ENCODE measurements at places on chromosomes 3 and 15.

GRCh38 chr15:38705436-38706219, 141.0 kb upstream of the RASGRP1 start:
- no peak for DNase-seq

GRCh38 chr3:25021816-25022215, 406.2 kb upstream of the RARB start:
- DNase-seq: no peak

DNA sequence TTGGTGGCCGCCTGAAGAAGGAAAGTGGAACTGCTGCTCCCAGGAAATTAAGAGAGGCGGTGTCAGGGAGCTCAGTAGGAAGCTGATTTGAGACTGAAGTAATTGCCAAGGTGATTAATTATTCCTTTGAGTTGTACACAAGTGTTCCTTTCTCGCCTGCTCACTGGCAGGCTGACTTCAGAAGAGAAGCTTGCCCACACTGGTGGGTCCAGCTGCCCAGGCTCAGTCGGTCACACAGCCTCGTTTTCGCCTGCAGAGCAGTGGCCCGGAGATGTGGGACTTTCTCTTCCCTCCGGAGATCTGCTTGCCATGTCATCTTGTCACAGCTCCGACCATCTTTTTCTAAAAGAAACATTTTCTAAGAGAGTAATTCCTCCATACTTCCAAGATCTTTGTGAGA, 478.0 kb downstream of the MCTP2 start:
- no peak for DNase-seq

GRCh38 chr3:21054064-21054463, 696.9 kb downstream of the ZNF385D start:
- DNase-seq: no peak

GRCh38 chr3:186921578-186921977, 8.7 kb upstream of the ST6GAL1 start:
- DNase-seq: no peak

DNA sequence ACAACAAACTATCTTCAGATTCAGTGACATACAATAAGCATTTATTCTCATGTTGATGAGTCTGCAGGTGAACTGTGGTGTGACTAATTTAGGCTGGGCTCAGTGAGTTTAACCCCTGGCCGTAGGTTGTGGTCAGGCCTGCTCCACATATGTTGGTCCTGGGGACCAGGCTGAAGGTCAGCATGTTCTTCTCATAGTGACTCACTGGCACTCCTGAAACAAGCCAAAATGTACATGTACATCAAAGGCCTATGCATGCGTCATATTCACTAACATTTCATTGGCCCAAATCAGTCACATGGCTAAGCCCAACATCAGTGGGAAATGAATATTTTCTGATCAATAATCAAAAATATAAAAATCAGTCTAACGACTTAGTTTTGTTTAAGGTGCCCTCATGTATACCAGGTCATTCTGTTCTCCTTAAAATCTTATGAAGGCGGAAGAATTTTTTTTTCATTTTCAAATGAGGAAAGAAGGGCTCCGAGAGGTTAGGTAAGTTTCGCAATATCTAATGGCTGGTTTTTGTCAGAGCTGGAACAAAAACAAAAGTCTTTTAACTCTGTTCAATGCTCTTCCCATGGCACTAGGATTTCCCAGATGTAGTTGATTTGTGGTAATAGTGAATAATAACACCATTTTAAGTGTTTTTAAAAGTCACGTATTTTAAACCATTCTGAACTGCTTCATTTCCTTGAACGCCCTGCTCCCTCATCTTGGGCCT, 148.5 kb downstream of the MFSD1 start:
- DNase-seq: no peak

GRCh38 chr15:69265347-69265955, 33.3 kb upstream of the PAQR5 start:
- DNase-seq: no peak

- DNase-seq: no peak
Measured at GRCh38 chr3:168322941-168323340, 227.2 kb upstream of the GOLIM4 start.

GRCh38 chr3:70400194-70400593, 87.8 kb upstream of the MDFIC2 start:
- no peak for DNase-seq

DNA sequence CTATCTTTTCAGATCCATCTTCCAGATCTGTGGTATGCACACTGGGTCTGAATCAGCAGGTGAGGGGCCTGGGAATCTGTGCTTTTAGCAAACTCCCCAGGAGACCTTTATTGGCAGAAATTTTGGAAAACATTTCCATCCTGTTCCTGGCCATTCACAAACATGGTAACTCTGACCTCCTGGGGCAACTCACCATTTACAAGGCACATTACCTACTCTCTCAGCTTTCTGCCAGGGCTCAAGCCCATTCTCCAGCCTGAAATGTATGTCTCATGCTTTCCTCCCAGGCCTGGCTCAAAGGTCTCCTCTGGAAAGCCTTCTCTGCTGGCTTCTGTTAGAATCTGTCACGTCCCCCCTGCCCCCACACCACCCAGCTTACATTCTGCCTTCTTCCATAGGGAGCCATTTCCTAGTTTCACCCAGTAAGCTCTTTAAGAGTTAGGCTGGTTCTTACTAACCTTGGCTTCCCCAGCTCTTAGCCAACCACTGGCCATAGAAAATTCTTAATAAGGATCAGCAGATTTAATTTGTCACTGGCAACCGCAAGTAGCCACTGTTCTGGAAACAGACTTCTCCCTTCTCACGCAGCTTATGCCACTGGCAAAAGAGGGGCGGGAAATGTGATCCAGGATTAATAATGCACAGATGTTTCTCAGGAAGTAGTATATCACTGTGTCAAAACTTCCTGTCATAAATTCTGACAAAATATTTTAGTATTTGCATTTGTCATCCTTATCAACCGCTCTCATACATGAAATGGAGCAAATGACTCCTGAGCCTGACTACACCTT, 55.0 kb downstream of the RORA start:
- DNase-seq: no peak

DNA sequence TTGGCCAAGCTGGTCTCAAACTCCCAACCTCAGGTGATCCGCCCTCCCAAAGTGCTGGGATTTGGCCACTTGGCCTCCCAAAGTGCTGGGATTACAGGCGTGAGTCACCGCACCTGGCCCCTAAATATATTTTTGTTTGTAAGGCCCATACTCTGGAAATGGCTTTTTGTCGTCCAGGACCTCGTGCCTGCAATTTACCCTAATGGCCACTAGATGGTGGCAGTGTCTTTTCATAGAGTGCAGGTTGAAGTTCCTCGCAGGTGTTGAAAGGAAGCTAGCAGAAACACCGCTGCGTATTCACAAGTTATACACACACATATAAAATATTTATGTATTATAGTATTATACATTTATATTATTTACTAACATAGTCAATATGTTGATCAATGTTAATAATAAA, 97.2 kb downstream of the LRTM1 start:
- DNase-seq: no peak

DNA sequence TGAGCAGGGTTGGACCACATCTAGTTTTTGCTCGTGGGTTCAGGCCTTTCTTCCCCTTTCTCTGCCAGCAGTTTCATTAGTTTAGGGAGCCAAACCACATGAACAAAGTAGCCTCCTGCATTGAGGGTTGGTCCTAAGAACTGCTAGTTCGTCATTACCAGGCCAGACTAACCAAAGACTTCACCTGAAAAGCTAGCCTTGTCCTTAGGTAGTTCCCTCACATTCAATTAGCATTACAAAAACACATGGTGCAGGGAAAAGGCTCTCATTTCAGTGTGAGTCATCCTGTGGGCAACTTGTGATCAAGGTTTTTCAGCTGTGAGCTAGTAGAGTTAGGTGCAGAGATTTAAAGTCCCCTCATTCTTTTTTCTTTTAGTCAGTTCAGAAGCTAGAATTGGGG, 279.3 kb upstream of the CTNNB1 start:
- DNase-seq: no peak

GRCh38 chr3:94256888-94257813, 194.3 kb downstream of the NSUN3 start:
- no peak for DNase-seq

DNA sequence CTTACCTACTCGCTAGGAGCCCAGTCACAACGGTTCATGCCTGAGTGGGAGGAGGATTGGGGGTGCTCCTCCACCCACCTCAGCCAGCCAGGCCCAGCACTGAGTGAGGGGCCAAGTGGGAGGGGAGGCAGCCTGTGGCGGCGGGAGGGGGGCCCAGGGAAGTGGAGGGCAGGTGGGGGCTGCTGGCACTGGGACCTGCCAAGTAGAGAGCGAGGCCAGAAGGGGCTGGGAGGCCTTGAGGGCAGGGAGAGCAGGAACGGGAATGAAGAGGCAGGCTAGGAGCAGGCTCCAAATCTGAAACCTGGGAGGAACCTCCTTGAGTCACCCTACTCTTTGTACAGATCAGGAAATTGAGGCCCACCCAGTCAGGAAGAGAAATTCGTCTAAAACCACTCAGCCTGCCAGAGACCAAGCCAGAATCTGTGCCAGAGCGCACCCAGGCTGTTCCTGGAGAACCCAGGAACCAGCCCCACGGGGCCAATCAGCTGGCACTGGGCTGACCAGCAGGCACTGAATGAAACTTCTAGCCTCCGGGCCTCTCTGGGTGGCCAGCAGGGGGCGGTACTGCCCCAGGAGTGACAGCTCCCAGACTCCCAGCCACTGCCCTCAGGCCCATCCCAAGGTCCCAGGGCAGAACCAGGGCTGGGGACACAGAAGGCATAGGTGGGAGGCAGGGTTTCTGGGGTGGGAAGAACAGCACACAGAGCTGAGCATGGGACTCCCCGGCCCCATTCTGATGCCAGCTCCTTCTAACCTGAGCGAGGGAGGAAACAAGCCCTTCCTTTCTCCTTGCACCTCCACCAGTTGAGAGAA, 14.8 kb upstream of the CYP11A1 start:
- peak; percentile 66 for DNase-seq

DNA sequence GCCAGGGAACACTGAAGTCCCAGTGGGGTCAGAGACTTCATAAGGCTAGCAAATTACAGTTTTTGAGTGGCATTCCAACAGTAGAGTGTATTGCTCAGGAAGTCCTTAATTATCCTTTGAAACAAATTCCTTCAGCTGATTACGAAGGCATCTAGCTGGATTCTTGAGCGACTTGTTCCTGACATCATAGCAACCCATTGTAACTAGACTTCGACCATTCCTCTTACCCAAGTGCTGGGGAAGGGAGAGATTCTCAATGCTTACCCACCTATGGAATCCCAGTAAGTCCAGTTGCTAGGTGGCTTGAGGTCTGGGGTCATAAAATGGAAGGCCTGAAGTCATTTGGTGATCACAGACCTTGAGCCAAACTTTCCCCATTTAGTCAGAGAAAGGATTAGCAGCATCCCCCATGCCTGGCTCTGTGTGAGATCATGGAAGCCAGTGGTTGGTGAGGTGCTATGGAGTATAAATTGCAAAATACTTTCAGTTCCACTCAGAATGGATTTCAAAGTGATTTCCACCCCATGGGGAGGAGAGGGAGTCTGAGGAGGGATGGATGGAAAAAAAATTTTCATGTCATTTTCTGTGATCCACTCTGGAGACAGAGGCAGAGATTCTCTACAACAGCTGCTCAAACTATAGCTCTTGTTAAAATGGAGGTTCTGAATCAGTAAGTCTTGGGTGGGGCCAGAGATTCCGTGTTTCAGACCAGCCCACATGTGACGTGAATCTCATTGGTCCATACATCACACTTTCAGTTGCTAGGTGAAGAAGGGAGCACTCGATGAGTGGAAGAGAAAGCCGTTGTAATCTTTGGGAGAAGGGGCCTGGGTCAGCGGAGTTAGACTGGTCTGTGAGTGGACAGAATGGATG, 45.7 kb downstream of the CD86 start:
- no peak for DNase-seq

- DNase-seq: no peak
Measured at GRCh38 chr15:49242820-49243219, 72.8 kb downstream of the GALK2 start.

GRCh38 chr3:153599685-153600084, 437.7 kb downstream of the RAP2B start:
- DNase-seq: no peak

DNA sequence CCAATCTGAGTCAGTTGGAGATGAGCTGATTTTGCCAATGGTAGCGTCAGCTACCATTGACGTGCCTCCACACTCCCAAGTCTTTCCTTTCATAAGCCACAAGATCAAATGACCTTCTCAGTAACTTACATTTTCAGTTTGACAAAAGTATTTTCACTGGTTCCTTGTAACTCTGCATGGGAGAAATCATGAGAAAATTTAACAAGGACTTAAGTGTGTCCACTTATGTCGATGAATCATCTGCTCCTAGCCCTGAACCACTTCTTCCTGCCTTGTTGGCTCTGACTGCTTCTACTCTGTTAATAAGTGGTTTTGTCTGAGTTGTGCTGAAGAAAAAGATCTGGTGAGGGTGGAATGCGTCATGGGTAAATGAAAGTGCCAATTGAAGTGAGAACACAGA, 101.2 kb downstream of the NFKBIZ start:
- no peak for DNase-seq

DNA sequence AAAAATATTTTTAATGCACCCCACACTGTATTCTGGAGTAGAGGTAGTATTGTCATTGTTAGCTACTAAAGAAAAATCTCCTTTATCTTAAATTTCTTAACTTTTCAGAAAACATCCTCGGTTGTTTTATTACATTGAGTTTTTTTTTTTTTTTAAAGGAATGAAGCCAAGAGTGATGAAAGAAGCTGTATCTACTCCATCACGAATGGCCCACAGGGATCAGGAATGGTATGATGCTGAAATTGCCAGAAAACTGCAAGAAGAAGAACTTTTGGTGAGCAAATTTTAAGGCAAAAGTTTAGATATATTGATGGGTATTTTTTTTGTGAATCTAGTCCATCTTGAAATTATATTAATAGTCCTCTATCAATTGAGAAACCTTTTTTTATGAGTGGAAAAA, 49.7 kb upstream of the UTS2B start:
- no peak for DNase-seq

GRCh38 chr15:67472957-67473356, 48.0 kb upstream of the C15orf61 start:
- no peak for DNase-seq

DNA sequence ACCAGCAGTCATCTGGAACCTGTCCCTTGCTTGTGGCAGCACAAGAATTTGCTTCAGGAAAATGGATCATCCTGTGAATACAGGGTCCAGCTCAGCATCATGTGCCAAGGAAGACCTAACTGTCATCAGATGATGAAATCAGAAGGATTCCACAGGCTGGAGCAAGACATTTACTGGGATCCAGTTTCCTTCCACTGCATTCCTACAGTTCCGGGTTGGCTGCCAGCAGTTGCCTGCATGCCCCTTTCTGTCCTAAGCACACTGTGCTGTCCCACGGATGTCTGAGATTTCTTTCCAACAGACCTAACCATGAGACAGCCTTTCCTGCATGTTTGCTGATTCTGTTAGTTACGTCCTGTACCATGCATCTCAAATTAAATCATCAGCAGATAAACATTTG, 140.7 kb downstream of the IMPG2 start:
- no peak for DNase-seq

- no peak for DNase-seq
Measured at GRCh38 chr3:196063971-196064370, 17.9 kb downstream of the TFRC start.

DNA sequence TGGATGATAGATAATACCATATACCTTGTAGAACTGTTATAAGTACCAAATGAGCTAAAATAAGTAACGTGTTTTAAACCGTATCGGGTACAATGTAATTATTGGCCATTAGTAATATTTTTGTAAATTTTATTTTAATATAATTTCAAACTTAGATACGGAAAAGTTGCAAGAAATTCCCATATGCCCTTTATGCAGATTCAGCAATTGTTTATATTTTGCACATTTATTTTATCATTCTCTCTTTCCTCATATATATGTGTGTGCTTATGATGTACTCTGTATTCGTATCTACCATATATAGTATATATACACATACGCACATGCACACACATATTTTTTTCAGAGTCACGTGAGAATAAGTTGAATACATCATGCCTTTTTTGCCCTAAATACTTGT, 38.5 kb downstream of the EXOG start:
- DNase-seq: no peak

GRCh38 chr3:159169828-159170227, 368.0 kb downstream of the MFSD1 start:
- DNase-seq: no peak
